ENCODE measurements at places on chromosomes 7 and 10. TPM values are rescaled to one million over a fixed set of nuclear protein-coding genes. Genes with fewer than 3 reads are reported as not detected.

GRCh38 chr10:87652261-87652660 lies 7.4 kb upstream of the PAPSS2 start:
- H3K27me3 ChIP-seq = no peaks in the 10 kb centered on the region
- H3K36me3 ChIP-seq = no peaks in the 10 kb centered on the region
- peaks cover 7% of the 10 kb centered on the region for H3K4me1 ChIP-seq
- DNase-seq = no peak
- no peak overlapping the region for H3K4me3 ChIP-seq

Gene ZPBP
- total RNA-seq = not detected

DNA sequence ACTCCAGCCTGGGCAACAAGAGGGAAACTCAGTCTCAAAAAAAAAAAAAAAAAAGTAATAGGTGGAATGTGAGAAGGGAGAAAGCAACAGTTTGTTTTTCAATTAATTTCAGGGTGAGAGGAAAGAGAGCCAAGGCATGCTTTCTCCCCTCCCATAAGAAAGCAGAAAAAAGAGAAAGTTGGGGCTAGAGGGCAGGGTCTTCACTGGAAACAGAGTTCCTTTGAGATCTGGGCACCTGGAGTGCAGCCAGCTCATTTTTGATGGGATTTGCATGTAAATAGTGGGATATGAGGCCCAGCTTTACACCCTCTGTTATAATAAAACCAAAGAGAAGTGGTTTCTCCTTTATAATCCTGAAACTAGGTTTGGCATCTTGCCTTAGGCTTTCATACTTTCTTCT lies 13.8 kb upstream of the STOX1 start:
- no peaks in the 10 kb centered on the region for H3K4me1 ChIP-seq
- no peak overlapping the region for H3K27ac ChIP-seq
- H3K27me3 ChIP-seq = no peaks in the 10 kb centered on the region

- no peaks in the 10 kb centered on the region for H3K27me3 ChIP-seq
- no peaks in the 10 kb centered on the region for H3K36me3 ChIP-seq
- no peak for DNase-seq
- H3K4me3 ChIP-seq = no peak overlapping the region
Observed at GRCh38 chr10:5575482-5576153, 50.9 kb downstream of the CALML3 start.
